ENCODE measurements at places on chromosomes 3 and 15.

DNA sequence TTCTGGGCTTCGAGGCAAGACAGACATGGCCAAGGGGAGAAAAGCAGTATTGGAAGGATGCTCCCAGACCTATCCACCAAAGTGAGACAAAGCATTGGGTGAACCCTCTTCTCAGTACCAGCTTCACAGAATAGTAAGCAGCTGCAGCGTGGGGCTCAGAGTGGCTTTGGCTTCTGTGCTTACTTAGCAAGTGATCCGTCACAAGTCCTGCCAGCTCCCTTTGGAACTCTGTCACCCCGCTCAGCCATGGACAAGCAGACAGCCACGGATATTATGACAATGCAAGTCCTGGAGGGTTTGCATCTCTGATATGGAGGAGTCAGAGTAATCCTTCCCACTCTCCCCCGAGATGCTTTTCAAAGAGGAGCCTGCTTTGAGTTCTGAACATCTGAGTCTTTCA is 90.8 kb downstream of the SLCO3A1 start:
- DNase-seq: no peak

GRCh38 chr15:36632226-36632625 is 52.8 kb downstream of the CDIN1 start:
- DNase-seq: no peak

GRCh38 chr3:58566398-58567250 is 10.6 kb downstream of the FAM107A start:
- DNase-seq: no peak

GRCh38 chr3:160409812-160410610 is 10.6 kb downstream of the SMC4 start:
- DNase-seq: no peak

DNA sequence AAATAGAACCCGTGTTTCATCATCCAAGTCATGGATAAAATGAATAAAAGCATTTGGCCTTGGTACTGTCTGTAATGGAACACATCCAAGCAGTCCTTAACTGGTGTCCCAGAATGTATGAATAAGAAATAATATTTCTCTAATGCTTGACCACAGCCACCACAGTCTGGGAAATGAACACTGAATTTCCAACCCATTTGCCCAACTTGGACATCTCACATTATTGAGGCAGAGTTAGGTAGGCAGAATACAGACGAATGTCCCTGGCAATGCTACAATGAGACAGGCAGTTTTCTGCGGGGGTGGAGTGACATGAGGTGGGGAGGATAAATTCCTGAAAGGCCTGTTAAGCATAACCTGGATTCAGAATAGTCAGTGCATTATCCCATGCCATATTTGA is 245.7 kb downstream of the ZIC1 start:
- DNase-seq: no peak

DNA sequence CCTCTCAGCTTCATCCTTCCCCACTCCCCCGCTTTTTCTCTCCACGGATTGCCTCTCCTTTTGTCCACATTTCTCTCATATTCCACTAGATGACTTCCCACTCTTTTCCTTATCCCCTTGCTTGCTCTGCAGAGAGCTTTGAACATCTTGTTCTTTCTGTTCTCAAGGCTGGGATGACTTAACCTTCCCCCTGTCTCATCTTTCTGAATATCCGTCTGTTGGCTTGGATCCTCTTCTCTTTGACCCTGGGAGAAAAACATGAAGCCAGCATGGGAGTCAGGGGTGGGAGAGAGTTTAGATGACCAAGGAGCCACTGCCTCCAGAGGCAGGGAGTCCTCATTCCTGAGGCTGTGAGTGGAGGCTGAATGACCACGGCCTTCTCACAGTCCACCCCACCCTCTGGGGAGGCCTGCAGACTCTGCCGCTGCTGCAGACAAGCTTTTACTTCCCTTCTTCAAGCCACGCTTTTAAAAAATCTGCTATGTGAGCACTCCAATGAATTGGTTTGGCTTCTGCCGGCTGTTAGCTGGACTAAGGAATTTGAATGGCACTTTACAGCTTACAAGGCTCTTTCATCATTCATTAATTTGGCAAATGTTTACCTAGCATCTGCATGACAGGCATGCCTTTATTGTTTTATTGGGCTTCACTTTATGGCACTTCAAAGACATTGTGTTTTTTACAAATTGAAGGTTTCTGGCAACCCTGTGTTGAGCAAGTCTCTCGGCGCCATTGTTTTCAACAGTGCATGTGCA is 111.6 kb upstream of the SLC6A6 start:
- no peak for DNase-seq

GRCh38 chr15:66071160-66071920 is 182.2 kb downstream of the MEGF11 start:
- DNase-seq: no peak

- no peak for DNase-seq
These were observed 44.0 kb downstream of the SMAD3 start for GRCh38 chr15:67109141-67110034.

DNA sequence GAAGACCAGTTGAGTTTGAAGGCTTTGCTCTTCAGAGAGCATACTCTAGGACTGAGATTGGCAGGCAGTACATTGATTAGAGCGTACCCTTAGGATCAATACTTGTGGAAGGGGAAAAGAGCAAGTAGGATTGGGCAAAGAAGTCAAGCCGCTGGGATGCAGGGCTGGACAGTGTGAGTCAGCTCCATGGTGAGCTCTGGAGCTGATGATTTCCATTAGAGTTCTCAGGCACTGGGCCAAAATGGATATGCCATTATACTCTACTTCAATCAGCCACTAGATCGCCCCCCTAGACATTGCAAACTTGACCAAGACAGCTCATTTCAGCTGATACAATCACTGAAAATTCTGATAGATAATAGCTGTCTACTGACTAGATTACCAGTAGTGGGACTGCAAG is 432.7 kb upstream of the ALCAM start:
- no peak for DNase-seq

DNA sequence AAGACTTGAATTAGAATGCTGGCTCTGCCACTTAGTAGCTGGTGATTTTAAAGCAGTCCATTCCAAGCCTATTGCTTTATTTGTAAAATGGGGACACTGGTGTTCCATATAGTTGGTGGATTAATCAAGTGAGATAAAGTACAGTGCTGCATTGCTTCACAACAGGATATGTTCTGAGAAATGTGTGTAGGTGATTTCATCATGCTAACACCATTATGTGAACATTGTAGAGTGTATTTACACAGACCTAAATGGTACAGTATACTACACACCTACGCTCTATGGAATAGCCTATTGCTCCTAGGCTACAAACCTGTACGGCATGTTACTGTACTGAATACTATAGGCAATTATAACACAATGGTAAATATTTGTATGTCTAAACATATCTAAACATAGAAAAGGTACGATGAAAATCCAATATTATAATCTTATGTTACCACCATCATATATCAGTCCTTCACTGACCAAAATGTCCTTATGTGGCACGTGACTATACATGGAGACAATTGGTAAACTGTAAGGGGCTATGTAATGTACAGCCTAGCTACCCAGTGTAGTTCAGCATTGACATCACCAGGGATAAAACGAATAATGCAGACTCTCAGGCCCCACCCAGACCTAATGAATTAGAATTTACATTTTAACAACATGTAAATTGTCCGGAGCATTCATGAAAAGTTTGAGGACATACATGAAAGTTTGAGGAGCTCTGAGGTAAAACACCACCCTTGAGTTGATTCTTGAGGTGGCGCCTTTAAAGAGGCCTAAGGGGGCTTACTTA is 121.4 kb upstream of the BFSP2 start:
- no peak for DNase-seq

GRCh38 chr15:23467110-23467600 is 20.1 kb upstream of the GOLGA6L2 start:
- DNase-seq: no peak

DNA sequence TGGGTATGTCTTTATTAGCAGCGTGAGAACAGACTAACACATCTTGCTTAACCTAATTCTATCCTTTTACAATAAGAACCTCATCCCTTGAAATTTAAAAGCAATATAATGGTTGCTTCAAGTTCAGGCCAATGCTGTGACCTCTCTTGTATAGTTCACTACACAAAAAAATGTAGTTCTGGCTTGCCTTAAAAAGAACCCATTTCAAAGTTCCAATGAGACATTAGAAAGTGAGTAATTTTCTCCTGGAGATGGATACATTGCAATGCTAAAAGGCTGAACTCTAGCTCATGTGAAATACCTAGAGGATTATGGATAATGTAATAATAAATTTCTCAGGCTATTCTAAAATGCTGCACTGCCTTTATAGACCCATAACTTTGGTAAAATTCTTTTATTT is 47.8 kb downstream of the ATP13A4 start:
- DNase-seq: no peak

GRCh38 chr15:29726553-29726952 is 95.7 kb downstream of the TJP1 start:
- DNase-seq: no peak

DNA sequence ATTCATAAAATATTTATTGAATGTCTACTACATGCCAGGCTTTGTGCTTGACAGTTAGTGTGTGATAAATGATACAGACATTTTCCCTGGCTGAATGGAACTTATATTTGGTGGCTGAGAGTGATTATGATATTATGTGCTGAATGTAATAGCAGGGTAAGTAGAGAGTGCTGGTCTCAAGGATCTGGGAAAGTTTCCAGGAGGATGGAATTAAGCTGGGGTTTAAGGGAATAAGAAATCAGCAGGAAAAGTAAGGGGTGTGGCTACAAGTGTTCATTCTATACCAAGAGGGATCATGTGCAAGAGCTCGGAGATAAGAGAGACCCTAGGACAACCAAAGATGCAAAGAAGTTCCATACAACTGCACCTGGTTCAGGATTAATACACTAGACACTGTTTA is 500.1 kb upstream of the CFAP20DC start:
- no peak for DNase-seq

Measured in breast epithelium (tissue), 4 donors.